ENCODE measurements at places on chromosomes 7 and 10. TPM values are rescaled to one million over a fixed set of nuclear protein-coding genes. Genes with fewer than 3 reads are reported as not detected.

DNA sequence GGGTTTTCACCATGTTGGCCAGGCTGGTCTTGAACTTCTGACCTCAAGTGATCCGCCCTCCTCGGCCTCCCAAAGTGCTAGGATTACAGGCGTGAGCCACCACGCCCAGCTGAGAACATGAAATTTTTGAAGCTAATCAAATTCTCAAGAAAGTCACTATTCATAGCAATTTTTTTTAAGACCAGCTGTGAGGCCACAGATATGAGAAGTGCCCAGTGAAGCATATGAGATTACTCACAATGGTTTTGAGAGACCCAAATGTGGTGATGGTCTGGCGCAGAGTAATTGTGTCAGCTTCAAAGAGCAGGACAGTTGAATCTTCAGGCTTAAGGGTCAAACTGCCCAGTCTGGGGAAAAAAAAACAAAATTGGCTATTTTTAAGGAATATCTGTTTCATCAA lies 16.2 kb downstream of the NCOA4 start:
- no peak overlapping the region for H3K4me3 ChIP-seq
- H3K36me3 ChIP-seq, result peaks cover 64% of the 10 kb centered on the region
- H3K27me3 ChIP-seq, result no peaks in the 10 kb centered on the region

HPSE2 gene
- not detected for total RNA-seq

GRCh38 chr10:69377933-69378332 lies 38.8 kb downstream of the TACR2 start:
- H3K4me3 ChIP-seq, result no peak overlapping the region
- peaks cover 10% of the 10 kb centered on the region for H3K36me3 ChIP-seq
- DNase-seq, result no peak
- H3K27me3 ChIP-seq, result no peaks in the 10 kb centered on the region

DNA sequence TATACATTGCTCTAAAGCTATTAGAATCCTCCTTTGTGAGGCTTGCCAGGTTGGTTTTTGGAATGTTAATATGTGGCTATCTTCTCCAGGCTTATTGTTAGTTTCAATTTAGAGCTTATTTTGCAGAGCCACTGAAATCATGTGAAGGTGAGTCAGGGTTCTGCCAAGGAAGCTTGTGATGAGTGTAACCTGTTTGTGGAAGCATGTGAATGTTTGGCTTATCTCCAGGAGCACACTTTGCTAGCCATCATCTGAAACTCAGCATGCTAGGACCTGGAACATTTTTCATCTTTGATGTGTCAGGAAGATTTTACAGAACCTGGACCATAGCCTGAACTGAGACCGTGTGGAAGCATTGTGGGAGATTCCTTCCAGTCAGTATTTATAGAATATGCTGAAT lies 197.3 kb downstream of the PPP1R9A start:
- H3K27ac ChIP-seq, result no peak overlapping the region
- H3K4me3 ChIP-seq, result no peak overlapping the region
- DNase-seq, result no peak

DNA sequence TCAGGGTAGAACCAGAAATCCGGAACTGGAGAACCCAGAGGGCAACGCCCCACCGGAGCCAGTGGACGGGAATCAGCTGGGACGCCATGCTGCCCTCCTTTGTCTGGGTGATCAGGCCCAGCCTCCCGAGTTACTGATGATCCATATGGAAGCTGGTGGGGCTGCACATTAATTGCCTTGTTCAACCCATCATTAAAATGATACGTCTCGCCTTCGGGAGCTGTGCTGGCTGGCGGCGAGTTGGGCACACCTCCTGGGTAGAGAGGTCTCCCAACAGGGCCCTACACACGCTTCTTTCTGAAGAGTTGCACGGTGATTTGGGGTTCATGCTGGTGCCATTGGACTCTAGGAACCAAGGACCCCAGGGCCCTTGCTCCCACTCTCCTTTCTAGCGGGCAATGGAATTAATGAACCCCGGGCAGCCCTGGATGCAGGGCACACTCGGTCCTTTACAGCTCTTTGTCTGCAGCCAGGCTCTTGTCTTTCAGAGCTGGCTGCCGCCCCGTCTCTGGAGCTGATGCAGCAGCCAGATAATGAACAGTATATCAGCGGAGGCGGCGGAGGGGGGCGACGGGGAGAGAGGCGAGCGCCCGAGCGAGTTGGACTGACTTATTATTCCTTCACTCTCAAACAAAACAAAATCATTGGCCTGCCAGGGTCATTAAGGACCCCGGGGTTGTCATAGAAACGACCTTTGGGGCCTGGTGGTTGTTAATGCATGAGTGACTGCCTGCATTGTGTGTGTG lies 412.2 kb upstream of the ZMIZ1 start:
- DNase-seq, result no peak
- H3K27ac ChIP-seq, result no peak overlapping the region
- H3K27me3 ChIP-seq, result no peaks in the 10 kb centered on the region
- H3K4me3 ChIP-seq, result no peak overlapping the region

CTAGE8 gene
- 0.53 TPM for total RNA-seq
